Stimulated activated CD8-positive, alpha-beta memory T cell treated with anti-CD3 and anti-CD28 coated beads, Interleukin-7, amount 100 ng/mL, for 4 hours (primary cell): ENCODE measurements at places on chromosomes 5 and 9.

DNA sequence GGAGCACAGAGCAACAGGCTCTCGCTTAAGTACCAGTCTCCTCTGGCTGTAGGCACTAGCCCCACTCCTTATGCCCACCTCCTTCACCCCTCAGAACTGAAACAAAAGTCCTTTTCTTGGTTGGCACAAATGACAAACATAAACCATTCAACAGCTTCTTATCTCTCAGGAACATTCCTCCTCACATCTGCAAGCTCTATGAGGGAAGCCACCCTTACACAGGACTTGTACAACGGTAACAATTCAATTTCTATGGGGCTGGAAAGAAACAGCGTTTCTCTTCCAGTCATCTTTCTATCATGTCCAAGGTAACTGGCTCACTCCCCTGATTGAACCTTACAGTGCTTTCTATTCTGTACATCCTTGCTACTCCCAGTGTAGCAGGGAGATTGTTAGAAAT lies 74.1 kb downstream of the CSF2 start:
- DNase-seq = no peak

- no peak for DNase-seq
These were observed 81.9 kb downstream of the GPR21 start for GRCh38 chr9:123115146-123115913.

DNA sequence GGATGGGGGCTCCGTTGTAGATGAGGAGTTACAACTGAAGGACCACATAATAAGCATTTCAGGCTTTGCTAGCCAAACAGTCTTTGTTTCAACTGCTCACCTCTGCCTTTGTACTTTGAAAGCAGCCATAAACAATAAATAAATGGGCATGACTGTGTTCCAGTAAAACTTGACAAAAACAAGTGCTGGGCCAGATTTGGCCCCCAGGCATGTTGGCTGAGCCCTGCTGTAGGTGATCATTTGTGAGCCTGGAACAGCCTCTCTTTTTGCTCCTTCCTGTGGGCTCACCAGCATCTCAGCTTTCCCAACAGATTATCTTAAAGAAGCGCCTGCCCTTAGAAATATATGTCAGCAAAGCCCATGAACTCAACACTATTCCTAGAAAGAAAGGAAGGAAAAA lies 149.4 kb downstream of the GOLPH3 start:
- no peak for DNase-seq

DNA sequence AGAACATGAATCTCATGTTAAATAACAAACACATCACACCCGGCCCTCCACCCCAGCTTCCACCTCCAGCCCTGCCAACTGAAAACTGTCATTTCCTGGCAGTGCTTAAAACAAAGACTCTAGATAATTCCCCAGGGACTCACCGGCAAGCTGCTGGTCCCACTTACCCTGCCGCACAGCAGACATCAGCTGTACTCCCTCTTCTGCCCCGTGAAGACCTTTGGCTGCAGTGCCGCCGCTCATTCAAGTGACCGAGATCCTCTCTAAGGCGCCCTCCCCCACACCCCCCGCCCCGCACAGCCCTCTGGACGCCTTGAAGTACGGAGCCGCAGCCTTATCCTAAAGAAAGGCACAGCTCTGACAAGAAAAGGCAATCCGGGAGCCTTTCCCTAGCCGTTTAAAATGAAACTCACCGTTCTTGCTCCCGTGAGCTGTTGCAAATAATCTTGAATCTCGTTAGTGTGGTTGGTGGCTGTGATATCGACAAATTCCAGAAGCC lies 434 bp downstream of the GLRX start:
- no peak for DNase-seq

- DNase-seq = no peak
These were observed 122.5 kb upstream of the GRIN3A start for GRCh38 chr9:101860920-101861319.

DNA sequence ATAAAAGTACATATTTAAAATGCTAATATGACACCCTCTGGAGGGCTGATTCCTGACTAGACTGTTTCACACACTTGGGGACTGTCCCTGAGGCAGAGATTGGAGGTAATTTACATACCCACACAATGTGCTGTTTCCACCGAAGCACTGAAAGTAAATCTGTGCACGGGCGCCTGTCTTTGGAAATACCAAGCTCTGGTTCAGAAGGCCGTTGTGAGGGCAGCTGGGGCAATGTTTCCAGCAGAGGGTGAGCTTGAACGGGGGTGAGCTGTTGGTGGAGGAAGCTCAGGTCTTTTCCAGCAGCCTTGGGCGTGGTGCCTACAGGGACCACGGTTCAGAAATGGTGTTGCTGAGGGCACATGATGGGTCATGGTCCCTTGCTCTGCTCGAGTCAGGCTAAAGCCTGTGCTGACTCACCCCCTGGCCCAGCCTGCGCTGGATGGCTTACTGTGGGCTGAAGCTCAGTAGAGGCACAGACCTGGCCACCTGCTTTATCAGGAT lies 25.8 kb upstream of the HMCN2 start:
- no peak for DNase-seq

DNA sequence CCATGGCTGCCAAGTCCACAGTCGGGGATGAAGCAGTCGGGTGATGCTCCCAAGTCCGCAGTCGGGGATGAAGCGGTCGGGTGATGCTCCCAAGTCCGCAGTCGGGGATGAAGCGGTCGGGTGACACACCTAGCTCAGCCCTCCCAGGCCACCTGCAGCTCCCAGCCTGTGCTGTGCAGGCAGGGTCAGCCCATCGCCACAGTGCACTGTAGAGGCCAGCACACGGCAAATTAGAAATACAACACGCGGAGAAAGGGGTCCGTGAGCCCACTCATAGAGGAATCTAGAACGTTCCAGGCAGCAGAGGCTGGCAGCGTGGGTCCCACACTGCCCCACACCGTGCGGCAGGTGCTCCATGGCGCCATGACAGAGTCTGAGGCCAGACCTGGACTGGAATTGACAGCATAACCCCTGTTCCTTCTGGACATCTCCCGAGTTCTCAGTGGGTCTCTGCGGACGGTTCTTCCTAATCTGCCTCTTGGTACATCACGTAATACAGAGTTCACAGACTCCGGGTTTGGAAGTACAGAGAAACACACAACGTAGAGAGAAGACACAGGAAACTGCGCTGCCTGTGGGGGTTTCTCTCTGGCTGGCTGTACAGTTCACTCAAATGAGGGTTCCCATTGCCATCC lies 7.7 kb upstream of the EXOC3 start:
- no peak for DNase-seq

- no peak for DNase-seq
These were observed 87.0 kb upstream of the CCNH start for GRCh38 chr5:87499478-87500410.

- DNase-seq = no peak
These were observed 42.6 kb downstream of the SLF1 start for GRCh38 chr5:94661086-94661485.

DNA sequence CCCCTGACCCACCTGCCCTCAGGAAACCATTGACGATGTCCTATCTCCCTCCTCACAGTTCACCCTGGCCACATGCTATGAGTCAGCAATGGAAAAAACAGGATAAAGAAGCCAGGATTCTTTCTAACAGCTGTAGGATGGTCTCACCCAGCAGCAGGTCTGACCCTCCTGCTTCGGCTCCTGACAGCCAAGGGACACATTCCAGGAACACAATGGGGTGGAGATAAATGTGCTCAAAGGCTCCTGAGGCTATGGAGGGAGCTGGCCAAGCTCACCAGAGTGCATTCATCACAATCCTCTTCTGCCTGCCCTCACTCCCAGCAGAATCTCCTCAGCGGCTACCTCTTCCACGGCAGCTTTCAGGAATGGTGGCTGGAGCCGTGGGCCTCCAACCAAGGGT lies 170.3 kb downstream of the PJA2 start:
- DNase-seq = no peak

- DNase-seq = no peak
These were observed 59.5 kb downstream of the TMEM174 start for GRCh38 chr5:73232266-73233041.

GRCh38 chr5:91787718-91788117 lies 404.6 kb upstream of the ARRDC3 start:
- no peak for DNase-seq
